T-helper 9 cell (primary cell): ENCODE measurements at places on chromosomes 1 and 21.

DNA sequence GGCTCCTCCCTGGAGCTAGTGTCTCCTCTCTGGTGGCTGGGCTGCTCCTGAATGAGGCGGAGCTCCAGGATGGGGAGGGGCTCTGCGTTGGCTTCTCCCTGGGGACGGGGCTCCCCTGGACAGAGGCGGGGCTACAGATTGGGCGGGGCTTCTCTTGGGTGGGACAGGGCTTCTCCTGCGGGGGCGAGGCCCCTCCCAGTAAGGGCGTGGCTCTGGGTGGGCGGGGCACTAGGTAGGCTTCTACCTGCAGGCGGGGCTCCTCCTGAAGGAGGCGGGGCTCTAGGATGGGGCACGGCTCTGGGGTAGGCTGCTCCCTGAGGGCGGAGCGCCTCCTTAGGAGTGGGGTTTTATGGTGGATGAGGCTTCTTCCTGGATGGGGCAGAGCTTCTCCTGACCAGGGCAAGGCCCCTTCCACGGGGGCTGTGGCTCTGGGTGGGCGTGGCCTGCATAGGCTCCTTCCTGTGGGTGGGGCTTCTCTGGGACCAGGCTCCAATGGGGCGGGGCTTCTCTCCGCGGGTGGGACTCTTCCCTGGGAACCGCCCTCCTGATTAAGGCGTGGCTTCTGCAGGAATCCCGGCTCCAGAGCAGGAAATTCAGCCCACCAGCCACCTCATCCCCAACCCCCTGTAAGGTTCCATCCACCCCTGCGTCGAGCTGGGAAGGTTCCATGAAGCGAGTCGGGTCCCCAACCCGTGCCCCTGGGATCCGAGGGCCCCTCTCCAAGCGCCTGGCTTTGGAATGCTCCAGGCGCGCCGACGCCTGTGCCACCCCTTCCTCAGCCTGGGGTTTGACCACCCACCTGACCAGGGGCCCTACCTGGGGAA is 22.7 kb upstream of the ARF1 start:
- peak; percentile 64 for DNase-seq

DNA sequence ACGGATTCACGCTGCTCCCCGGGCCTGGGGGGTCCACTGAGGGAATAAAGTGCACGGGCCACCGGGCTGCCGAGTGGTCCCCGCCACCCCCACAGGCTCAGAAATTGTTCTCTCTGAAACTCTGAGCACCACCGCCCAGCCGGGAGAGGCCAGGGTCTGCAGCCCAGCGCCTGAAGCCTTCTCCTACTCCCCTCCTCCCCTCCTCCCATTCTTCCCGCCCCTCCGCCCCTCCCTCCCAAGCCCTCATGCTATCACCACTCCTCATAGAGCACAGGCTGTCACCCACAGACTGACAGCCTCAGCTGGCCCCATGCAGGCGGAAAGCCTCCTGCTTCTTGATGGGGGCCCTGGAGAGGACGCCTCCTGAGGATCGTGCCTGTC is 707 bp upstream of the GPR153 start:
- DNase-seq = no peak

GRCh38 chr1:93394514-93394913 is 48.8 kb downstream of the DR1 start:
- DNase-seq = no peak

- DNase-seq = no peak
Observed at GRCh38 chr1:20615946-20616846, 17.1 kb upstream of the PINK1 start.

GRCh38 chr21:41328660-41329607 is 12.3 kb downstream of the FAM3B start:
- no peak for DNase-seq

DNA sequence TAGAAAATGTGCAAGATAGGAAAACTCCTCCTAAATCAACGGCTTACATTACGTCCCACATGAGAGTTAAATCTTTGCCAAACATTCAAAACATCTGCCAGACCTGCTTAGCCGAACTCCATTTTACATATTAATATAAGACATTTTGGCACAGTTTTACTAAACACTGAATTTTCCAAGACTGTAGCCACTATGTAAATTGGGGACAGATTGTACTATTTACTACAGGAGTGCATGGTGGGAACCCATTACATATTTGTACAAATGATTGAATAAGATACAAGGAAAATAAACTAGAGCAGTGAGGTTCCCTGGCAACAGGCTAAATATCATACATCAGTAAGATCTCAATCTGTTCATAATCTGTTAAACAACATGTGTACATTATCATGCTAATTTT is 1234.4 kb downstream of the KCNT2 start:
- no peak for DNase-seq

- no peak for DNase-seq
Observed at GRCh38 chr1:23475134-23475628, 8.8 kb downstream of the ASAP3 start.
